ENCODE measurements at places on chromosomes 5 and 9. TPM values are rescaled to one million over a fixed set of nuclear protein-coding genes. Genes with fewer than 3 reads are reported as not detected.

DNA sequence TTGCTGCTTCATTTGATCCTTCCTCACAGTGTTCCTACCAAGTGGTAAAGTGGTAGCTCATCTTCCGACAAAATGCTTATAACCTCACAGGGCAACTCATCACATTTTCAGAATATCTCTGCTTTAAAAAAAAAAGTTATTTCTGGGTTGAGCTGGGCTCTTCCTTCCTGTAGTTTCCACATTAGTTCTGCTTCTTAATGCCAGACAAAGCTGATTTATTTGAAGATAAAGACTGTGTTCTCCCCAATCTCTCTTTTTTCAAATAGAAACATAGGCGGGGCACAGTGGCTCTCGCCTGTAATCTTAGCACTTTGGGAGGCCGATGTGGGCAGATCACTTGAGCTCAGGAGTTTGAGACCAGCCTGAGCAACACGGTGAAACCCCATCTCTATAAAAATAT, 273.1 kb downstream of the ACTL7B start:
- H3K36me3 ChIP-seq = no peaks in the 10 kb centered on the region
- H3K4me3 ChIP-seq = no peak overlapping the region
- no peak overlapping the region for H3K27ac ChIP-seq

DNA sequence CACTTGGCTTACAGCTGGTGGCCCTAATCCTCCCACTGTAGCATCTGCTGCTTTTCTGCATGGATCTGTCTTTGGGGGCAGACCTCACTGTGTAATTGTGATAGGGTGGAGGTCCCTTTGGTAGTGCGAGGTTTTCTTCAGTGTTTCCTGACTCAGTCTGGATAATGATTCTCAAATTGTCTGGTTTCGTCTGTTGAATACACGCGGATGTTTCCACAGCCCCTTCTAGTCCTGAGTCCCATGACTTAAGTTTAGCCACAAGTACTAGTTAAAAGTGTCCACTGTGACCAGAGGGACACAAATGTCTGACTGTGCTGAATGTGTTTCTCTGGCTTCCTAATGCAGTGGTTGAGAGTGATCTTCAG, 70.5 kb downstream of the LMNB1 start:
- DNase-seq = no peak
- H3K27ac ChIP-seq = peak overlapping the region; percentile 25
- H3K4me1 ChIP-seq = peaks cover 54% of the 10 kb centered on the region
- H3K36me3 ChIP-seq = no peaks in the 10 kb centered on the region
- H3K27me3 ChIP-seq = peaks cover 8% of the 10 kb centered on the region
- H3K4me3 ChIP-seq = peak overlapping the region; percentile 26

DNA sequence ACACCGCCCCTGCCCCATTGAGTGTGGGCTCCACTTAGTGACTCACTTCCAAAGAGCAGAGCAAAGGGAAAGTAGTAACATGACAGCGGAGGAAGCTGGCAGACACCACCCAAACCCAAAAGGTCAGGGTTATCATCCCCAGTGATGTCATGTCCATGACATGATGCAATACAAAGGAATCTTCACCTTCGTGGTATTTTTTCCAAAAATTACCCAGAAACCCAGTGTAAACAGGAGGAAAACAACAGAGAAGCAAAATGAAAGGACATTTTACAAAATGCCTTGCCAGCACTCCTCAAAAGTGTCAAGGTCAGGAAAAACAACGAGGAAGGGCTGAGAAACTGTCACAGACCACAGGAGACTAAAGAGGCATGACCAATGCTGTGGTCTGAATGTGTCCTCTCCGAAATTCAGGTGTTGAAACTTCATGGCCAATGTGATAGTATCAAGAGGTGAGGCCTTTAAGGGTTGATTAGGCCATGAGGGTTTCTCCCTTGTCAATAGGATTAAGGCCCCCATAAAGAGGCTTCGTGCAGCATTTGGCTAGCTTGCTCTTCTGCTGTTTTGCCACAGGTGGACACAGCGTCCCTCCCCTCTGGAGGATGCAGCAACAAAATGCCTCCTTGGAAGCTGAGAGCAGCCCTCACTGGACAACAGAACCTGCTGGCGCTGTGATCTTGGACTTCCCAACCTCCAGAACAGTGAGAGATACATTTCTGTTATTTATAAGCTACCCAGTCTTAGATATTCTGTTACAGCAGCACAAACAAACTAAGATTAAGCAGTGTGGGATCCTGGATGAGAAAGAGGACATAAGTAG, 30.5 kb upstream of the MED10 start:
- no peak for DNase-seq
- H3K27me3 ChIP-seq = peaks cover 44% of the 10 kb centered on the region
- no peak overlapping the region for H3K4me3 ChIP-seq
- H3K36me3 ChIP-seq = no peaks in the 10 kb centered on the region
- no peaks in the 10 kb centered on the region for H3K4me1 ChIP-seq
- no peak overlapping the region for H3K27ac ChIP-seq

DNA sequence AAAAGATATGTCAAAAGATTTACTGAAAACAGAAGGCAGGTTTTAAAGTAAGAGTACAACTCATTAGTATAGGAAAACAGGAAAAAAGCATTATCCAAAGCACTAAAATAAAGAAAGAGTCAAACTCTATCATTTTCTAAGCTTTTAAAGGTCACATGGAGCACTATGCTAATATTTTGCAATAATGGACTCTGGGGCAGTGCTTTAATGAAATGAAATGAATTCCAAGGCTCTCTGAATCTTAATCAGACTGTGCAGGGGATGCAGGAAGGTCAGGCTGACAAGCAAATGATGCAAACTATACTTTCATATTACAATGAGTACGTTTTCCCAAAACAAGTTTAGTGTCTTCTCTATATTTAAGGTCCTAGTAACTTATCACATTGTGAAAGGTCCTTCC, 981.9 kb upstream of the DMAC1 start:
- H3K4me1 ChIP-seq = peaks cover 59% of the 10 kb centered on the region
- no peaks in the 10 kb centered on the region for H3K27me3 ChIP-seq
- no peaks in the 10 kb centered on the region for H3K36me3 ChIP-seq
- no peak overlapping the region for H3K4me3 ChIP-seq

DNA sequence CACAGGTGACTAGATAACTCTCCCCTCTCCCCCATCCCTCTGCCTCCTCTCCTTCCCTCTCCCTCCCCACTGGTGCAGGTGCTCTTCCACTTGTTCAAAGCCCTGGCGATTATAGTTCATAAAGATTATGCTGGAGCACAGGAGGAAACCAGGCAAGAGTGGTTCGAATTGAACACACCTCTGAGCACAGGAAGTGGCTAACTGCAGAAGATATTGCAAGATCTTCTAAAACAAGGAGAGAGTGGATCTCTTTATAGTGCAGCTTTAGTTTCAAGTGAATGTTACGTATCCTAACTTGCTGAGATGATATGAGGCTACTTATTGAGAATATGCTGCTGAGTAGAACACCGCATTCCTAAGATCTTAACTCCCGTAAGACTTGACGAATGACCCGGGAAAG, 178.4 kb downstream of the GOLPH3 start:
- no peak overlapping the region for H3K27ac ChIP-seq
- no peaks in the 10 kb centered on the region for H3K4me1 ChIP-seq
- no peak overlapping the region for H3K4me3 ChIP-seq
- no peak for DNase-seq
- peaks cover 14% of the 10 kb centered on the region for H3K27me3 ChIP-seq

- no peaks in the 10 kb centered on the region for H3K4me1 ChIP-seq
- no peak for DNase-seq
- no peaks in the 10 kb centered on the region for H3K36me3 ChIP-seq
- H3K27ac ChIP-seq = no peak overlapping the region
- no peak overlapping the region for H3K4me3 ChIP-seq
- H3K27me3 ChIP-seq = peaks cover 4% of the 10 kb centered on the region
Observed at GRCh38 chr5:8288334-8288733, 419.4 kb downstream of the MTRR start.

GRCh38 chr9:85859765-85860164, 81.2 kb upstream of the NAA35 start:
- no peak overlapping the region for H3K27ac ChIP-seq
- H3K4me1 ChIP-seq = peaks cover 10% of the 10 kb centered on the region
- H3K27me3 ChIP-seq = no peaks in the 10 kb centered on the region
- DNase-seq = no peak
- no peak overlapping the region for H3K4me3 ChIP-seq

GRCh38 chr9:97388721-97389238, 23.1 kb upstream of the TDRD7 start:
- H3K4me3 ChIP-seq = no peak overlapping the region
- peaks cover 9% of the 10 kb centered on the region for H3K27me3 ChIP-seq
- DNase-seq = no peak
- H3K36me3 ChIP-seq = no peaks in the 10 kb centered on the region
- H3K27ac ChIP-seq = no peak overlapping the region
- peaks cover 5% of the 10 kb centered on the region for H3K4me1 ChIP-seq

DNA sequence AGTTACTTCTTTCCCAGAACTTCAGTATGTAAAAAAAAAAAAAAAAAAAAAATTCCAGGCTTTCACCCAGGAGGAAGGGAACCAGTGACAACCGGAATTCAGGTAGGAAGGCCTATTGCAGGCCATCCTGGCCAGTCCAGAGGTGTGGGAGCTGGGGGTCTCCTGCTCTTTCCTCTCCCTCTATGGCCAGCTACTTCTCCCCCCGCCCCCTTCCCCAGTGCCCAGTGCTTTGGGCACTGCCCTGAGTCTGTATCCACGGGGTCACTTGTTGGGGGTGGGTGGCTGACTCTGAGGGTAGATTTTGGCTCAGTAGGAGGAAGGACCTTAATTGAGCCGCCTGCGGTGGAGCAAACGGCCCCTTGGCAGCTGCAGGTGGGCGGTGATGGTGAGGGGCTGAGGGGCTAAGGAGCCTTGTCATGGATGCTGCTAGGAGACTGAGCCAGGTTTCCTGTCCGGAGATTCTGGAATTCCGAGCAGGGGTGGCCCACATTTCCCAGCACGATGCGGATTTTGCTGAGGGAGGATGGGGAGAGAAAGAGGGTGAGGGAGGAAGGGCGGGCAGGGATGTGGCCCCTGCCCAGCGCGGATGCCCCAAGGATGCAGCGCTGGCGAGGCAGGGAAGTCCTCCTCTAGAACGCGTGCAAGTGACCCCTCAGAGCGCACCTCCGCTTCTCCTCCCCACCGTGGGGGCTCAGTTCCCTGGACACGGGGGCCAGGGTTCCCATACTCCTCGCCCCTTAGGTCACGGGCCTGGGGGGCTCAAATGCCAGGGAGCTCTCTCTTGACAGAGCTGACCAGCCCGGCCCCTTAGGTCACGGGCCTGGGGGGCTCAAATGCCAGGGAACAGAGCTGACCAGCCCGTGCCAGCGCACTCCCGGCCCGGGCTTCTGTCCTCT, 1.2 kb upstream of the PHF2 start:
- peaks cover 26% of the 10 kb centered on the region for H3K4me1 ChIP-seq
- peak overlapping the region; percentile 86 for H3K27ac ChIP-seq
- H3K27me3 ChIP-seq = no peaks in the 10 kb centered on the region
- H3K4me3 ChIP-seq = peak overlapping the region; percentile 95

- no peaks in the 10 kb centered on the region for H3K36me3 ChIP-seq
- no peaks in the 10 kb centered on the region for H3K4me1 ChIP-seq
- no peak for DNase-seq
- no peak overlapping the region for H3K27ac ChIP-seq
Observed at GRCh38 chr5:125890511-125890931, 532.7 kb upstream of the GRAMD2B start.

GRCh38 chr5:91223886-91224285, 159.2 kb downstream of the ARRDC3 start:
- H3K27ac ChIP-seq = no peak overlapping the region
- DNase-seq = no peak
- peaks cover 10% of the 10 kb centered on the region for H3K4me1 ChIP-seq
- H3K27me3 ChIP-seq = no peaks in the 10 kb centered on the region
- H3K4me3 ChIP-seq = no peak overlapping the region
- no peaks in the 10 kb centered on the region for H3K36me3 ChIP-seq

GRCh38 chr9:113805486-113806132, 70.5 kb upstream of the ZNF618 start:
- no peaks in the 10 kb centered on the region for H3K36me3 ChIP-seq
- H3K4me3 ChIP-seq = no peak overlapping the region
- peaks cover 11% of the 10 kb centered on the region for H3K4me1 ChIP-seq
- DNase-seq = peak; percentile 49

DNA sequence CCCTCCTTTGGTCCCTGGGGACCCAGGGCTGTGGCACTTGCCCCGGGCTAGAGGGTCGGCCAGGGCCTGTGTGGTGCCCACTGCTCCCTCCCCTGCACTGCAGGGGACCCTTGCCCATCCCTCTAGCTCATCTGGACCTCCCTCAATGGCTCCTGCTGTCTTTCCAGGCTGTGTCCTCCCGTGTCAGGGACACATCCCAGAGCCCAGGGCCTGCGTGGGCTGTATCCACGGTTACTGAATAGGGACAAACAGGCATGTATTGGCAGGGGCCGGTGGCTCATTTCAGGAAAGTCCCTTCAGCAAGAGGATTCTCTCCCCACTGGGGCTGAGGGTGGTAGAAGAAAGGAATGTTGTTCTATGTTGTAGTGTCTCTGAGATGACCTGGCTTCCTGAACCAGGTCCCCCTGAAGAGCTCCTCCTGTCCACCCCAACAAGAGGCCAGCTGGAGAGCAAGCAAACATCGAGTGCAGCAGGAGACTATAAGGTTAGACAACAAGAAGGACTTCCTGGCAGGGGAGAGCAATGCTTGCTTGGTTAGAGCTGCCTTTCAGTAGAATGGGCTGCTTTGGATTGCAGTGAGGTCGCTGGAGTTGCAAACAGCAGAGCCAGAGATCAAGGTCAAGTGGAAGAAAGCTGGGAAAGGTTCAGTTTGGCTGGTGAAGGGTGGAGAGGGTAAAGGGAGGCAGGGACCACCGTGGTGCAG, 1.0 kb upstream of the CRB2 start:
- peaks cover 30% of the 10 kb centered on the region for H3K27me3 ChIP-seq
- H3K4me3 ChIP-seq = peak overlapping the region; percentile 82
- no peak for DNase-seq
- H3K36me3 ChIP-seq = no peaks in the 10 kb centered on the region
- peak overlapping the region; percentile 73 for H3K27ac ChIP-seq

DNA sequence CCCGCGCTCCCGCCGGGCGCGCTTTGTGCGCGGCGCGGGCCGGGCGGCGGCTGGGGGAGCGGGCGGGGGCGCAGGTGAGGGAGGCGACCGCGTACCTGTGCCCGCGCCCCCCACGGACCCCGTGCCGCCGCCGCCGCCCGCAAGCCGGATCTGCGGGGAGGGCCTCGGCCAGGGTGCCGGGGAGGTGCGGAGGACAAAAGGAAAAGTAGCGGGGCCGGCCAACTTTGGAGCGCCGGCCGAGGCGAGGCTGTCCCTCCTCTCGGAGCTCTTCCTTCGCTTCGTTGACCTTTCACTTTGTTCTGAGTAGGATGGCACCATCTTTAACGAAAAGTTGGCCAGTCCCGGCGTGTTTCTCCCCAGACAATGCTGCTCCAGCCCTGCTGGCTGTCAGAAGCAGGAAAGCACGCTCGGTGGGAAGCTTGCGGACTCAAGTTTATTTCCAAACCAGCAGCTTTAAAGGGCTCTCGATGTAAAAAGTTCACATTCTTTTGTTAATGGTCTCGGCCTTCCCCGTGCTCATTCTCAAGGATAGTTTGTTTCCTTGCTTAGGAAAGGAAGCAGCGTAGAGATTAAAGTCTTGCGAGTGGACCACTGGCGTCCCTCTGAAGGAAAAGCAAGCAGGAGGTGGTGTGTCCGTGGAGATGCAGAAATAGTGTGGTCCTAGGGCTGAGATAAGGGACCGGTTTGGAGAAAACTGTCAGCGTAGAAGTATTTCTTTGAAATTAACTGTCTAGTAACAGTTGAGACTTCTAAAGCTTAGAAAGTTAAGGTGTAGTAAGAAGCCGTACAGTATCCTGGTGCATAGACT, 639 bp downstream of the EHMT1 start:
- no peaks in the 10 kb centered on the region for H3K27me3 ChIP-seq
- H3K4me3 ChIP-seq = peak overlapping the region; percentile 94
- peaks cover 10% of the 10 kb centered on the region for H3K36me3 ChIP-seq

The TRIM7 gene
- 0.76 TPM for total RNA-seq

The KIAA1191 gene
- 82.0 TPM for total RNA-seq

The KIF20A gene
- 20.5 TPM for total RNA-seq

The PCDHGB3 gene
- total RNA-seq = 1.2 TPM

The MSMP gene
- total RNA-seq = not detected

The SCGB3A2 gene
- 1.4 TPM for total RNA-seq

The CYLC2 gene
- total RNA-seq = not detected

The MACROH2A1 gene
- total RNA-seq = 241 TPM

The ADAMTS12 gene
- total RNA-seq = 32.1 TPM

The FAM163B gene
- not detected for total RNA-seq

The CDH6 gene
- total RNA-seq = 127 TPM
